Activated T-helper 17 cell treated with anti-CD3 and anti-CD28 coated beads, Interleukin-2, amount 50 U/mL, for 72 hours (primary cell): ENCODE measurements at places on chromosomes 12 and 14. TPM values are rescaled to one million over a fixed set of nuclear protein-coding genes. Genes with fewer than 3 reads are reported as not detected.
A peak's percentile ranks its signal among the peaks of the same experiment; 100 is the strongest.

- ATAC-seq: no peak
These were observed 747.4 kb downstream of the VRK1 start for GRCh38 chr14:97544571-97544970.

DNA sequence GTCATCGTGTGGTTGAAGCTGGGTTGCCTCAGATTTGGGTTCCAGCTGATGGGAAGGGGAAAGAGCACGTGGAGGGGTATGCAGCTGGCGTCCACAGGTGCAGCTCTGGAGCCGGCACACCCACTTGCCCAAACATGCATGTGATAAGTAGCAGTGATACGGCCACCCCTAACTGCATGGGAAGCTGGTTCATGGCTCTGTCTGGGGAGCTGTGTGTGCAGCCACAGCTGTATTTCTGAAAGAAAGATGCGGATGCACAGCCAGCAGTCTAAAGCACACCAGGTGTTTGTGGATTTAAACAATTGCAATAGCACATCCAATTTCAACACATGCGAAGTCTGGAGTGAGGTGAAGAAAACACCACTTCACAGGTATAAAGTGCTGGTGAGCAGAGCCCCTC is 181.4 kb downstream of the EFCAB11 start:
- ATAC-seq: no peak

DNA sequence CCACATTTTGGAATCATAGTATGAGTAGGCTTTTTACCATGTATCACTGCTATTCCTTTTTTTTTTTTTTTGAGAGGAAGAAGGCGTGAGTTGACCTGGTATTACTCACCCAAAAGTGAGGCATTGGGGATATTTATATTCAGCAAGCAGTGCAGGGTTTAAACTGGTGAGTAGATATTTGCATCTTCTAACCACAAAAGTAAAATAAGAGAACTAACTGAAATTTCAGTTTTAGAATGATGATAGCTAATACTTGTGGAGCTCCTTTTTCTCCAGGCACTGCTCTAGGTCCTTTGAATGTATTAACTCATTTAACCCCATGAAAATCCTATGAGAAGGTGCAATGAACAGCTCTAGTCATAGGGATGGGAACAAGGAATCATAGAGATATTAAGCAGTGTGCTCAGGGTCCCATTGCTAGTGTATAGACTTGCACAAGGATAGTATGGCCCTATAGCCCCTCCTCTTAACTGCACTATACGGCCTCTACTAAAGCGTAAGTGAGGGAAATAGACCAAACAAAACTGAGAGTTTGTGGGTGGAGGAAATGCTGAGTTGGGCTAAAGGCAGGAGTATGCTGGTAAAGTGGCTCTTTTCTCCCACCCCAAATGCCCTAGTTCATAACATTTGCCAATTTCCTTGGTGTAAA is 104.3 kb upstream of the MAX start:
- peak; percentile 85 for ATAC-seq

- ATAC-seq: no peak
These were observed 10.5 kb upstream of the BTG1 start for GRCh38 chr12:92156139-92156538.

DNA sequence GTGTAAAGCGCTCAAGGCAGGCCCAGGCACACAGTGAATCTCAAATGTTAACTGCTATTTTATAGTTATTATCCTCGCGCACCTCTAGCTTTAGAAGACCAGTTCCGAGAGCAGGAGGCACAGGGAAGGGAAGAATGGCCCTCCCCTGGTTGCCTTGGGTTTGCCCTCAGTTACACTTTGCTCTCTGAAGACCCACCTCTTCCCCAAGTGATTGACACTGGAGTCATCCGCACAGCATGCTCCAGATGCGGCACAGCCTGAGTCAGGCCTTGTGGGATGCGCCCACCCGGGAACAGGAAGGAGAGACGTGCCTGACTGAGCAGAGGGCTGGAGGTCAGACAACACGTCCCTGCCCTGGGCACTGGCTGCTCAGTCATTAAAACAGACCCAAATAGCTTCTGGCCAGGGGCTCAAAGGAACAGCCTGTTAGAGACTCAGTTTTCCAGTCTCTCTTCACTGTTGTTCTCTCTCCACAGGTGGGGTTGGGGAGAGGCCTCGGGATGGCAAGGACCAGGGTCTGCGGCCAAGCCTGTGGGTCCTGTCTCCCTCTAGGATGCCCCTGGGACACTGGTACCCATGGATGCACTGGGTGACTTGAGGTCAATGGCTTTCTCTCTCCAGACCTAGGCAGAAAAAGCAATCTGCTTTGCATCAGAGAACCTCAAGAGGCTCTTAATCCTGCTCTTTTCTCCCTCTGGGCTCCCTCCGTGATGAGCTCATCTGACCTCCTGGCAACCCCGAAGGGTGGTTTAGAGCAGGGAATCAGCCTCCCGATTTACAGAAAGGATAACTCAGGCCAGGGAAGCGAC is 13.6 kb upstream of the MLXIP start:
- no peak for ATAC-seq

- no peak for ATAC-seq
These were observed 10.6 kb upstream of the CDKL1 start for GRCh38 chr14:50407111-50407812.

DNA sequence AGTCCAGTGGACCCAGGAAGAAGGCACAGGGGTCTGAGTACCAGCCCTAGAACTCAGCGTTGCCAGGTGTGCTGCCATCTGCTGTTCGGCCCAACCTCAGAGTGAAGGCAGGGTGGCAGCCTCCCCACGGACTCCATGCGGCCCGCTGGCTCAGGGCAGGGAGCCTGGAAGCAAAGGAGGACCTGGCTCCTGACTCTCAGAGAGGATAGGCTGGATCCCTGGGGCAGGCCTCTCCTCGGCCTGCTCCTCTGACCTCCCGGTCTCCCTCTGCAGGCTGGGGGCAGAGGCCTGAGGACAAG is 10.1 kb downstream of the MCRS1 start:
- no peak for ATAC-seq

GRCh38 chr12:132437252-132437932 is 52.6 kb upstream of the FBRSL1 start:
- ATAC-seq: peak; percentile 38

DNA sequence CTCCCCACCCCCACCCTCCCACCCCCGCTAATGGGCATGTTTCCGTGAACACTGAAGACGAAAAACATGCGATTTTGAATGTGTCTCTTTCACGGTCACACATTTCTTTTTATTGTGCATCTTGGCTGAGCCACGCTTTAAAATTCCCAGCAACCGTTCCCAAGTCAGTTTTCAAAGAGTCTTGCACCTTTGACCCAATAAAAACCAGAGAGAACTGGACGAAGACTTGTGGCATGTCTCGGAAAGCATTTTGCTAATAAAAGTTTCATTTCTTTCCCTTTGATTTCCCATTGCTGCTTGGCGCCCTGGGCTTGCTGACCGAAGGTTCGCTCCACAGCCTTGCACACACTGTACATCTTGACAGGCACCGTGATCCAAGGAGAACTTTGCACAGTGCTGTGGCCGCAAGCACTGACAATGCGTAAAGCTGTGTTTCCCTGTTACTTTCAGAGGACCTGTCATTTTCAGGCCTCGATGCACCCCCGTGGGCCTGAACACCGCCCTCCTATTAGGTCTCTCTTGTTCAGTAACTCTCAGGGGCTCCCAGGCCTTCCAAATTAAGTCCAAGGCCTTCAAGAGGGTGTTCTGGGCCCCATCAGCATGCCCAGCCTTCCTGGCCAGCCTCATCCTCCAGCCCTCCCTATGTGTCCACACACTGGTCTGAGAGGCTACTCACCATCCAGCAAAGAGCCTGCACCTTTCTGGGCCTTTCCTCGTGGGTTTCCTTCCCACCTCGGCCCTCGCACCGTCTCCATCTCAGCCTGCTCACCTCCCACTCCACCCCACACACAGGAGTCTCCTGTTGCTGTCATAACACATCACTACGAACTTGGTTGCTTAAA is 63.4 kb upstream of the DIO3 start:
- ATAC-seq: no peak

DNA sequence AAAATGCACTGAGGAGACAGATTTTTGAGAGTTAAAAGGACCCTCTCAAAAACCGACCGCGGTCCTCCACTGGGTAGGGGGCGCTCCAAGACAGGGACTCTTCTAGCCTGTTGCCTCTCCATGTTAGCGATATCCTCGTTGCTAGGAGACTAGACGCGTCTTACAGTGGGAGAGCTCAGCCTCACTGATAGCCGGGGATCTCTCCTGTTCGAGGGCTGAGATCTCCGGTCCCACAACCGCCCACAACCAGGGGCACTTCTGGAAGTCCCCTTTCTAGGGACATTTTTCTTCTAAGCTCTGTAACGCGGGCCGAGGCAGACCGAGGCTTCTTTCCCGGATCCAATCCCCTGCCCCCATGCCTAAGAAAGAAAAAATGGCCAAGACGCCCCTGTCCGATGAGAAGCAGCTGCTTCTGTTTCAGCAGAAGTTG is 21.3 kb downstream of the FKBP11 start:
- ATAC-seq: peak; percentile 84

- ATAC-seq: no peak
These were observed 4.0 kb downstream of the KIF26A start for GRCh38 chr14:104142136-104142945.

DNA sequence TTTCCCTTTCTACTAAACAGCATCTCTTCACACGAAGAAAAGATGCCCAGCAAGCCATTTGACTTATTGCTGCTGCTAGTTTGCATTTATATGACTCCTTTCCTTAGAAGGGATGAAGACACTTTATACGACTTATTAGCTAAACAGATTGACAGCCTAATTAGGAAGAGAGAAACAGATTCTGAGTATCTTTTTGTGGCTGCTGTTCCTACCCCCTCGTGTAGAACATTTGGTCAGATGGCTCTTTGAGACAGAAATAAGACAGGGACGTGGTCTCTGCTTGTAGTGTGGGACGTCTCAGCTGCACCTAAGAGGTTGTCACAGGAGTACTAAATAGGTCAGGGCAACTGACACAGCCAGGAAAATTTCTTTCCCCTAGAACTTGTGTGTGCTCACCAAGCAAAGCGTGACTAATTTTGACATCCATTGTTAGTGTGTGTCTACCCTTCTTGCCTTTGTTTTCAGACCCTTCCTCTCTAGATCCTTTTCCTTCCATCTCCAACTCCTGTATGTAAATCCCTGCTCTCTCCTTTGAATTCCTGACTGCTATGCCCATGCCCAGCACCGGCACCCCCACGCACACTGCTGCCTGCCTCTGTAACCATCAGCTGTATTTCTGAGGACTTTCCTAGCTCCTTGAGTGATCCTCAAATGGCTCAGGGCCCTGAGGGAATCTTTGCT is 83.2 kb downstream of the DAD1 start:
- peak; percentile 46 for ATAC-seq

GRCh38 chr12:40033242-40033630 is 72.6 kb downstream of the SLC2A13 start:
- no peak for ATAC-seq

DNA sequence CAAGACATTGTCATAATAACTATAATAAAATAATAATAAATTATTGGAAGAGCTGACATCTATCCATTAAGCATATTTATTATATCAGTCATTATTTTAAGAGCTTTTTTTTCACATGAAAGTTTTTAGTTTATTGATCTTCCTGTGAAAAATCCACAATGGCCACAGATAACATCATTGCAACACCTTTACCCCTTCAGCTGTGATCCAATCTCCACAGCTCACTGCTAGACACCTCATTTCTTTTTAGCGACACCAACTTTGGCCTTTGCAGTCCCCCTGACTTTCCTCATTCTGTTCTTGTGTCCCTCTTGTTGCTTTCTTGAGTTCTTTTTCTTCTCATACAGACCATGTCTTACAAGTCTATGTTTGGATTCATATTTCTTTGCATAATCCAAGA is 67.4 kb downstream of the STON2 start:
- ATAC-seq: no peak

DNA sequence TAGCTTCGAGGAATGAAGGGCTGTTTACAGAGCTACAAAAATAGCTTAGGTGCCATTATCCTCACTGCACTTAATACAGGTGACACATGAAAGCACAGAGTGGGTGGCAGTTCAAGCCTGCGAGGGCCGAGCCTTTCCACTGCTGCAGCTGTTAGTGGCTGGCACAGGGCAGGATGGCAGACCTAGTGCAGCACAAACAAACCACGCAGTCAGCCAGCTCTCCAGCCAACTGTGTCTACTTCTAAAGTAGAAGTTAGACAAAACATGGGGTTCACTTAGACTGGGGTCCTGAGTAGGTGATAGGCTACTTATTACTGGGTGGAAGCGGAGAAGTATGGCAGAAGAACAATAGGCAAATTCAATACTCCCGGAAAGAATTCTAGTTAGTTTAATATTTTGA is 95.4 kb downstream of the DUSP16 start:
- peak; percentile 55 for ATAC-seq

- no peak for ATAC-seq
These were observed 12.9 kb upstream of the CORO1C start for GRCh38 chr12:108744021-108744897.

- no peak for ATAC-seq
These were observed 64.7 kb downstream of the RIMBP2 start for GRCh38 chr12:130651188-130651959.

DNA sequence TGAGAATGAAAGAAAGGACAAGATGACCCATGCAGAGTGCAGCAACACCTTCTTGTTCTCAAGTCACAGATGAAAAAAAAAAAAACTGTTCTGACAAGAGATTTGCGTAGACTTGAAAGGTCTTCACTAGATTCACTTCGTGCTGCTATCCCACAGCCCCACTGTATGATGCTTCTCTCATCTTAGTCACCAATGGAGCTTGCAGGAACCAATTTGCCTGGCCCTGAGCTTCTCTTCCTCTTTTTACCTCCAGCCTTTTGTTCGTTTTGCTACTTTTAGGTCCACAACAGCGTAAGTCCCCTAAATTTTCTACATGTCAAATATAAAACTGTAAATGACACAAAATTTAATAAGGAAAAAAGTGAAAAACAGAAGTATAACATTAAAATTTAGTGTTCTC is 107.9 kb upstream of the NAP1L1 start:
- ATAC-seq: no peak

DNA sequence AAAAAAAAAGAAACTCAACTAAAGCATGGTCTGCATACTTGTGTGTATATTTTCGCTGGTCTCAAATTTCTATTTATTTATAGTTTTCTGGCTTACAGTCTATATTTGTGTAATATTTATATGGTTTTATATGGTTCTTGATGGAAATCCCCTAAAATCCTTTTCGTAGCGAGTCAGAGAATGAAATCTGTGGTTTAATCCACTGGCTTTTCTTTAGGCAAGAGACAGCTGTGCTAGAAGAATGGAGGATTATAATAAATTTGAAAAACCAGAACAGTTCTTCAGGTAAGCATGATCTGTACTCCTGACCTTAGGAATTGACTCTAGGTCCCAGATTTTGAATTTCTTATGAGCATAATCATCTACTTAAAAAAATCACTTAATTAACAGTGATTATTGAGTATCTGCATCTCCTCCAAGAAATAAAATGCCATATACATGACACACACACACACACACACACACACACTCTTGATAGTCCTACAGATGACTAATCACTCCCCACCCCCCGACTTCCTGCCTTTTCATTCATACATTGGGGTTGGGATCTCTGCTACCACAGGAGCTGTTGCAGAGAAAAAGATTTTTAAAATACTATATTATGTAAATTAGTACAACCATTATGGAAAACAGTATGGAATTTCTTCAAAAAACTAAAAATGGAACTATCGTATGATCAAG is 113.4 kb downstream of the CRADD start:
- peak; percentile 40 for ATAC-seq

GRCh38 chr14:81529391-81529790 is 4.3 kb downstream of the SEL1L start:
- no peak for ATAC-seq

The SOCS4 gene
- total RNA-seq: 17.5 TPM

The ACSS3 gene
- total RNA-seq: not detected

The LTB4R2 gene
- total RNA-seq: 13.5 TPM

The KRT74 gene
- total RNA-seq: not detected

The OR11G2 gene
- not detected for total RNA-seq

The HOXC6 gene
- not detected for total RNA-seq

The ENDOU gene
- total RNA-seq: 0.16 TPM

The CIDEB gene
- total RNA-seq: 14.9 TPM

The TMEM132D gene
- not detected for total RNA-seq

The VDR gene
- 70.9 TPM for total RNA-seq

The KCNA5 gene
- not detected for total RNA-seq
